ENCODE measurements at places on chromosomes 1 and 21.

GRCh38 chr1:229596925-229597699 is 28.8 kb downstream of the TAF5L start:
- no peak for DNase-seq

DNA sequence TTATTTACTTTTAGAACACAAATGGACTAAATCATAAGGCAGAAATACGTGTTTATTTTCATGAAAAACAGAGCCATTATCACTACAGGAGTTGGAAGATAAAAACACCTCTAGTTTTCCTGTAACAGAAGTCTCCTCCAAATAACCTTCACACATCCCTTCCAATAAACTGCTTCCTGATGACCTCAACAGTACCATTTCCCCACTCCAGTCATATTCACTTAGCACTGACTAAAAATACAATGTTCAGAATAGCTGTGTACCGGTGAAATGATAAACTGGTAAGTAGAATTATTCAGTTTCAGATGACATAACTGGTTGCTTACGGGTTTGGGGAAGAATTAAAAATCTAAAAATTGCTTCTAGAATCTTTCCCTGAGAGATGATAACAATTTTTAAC is 137.9 kb downstream of the DENND1B start:
- DNase-seq: no peak

- DNase-seq: peak; percentile 1
Measured at GRCh38 chr1:46681333-46682034, 9.8 kb downstream of the TEX38 start.

GRCh38 chr1:64516301-64516700 is 46.4 kb downstream of the CACHD1 start:
- no peak for DNase-seq

DNA sequence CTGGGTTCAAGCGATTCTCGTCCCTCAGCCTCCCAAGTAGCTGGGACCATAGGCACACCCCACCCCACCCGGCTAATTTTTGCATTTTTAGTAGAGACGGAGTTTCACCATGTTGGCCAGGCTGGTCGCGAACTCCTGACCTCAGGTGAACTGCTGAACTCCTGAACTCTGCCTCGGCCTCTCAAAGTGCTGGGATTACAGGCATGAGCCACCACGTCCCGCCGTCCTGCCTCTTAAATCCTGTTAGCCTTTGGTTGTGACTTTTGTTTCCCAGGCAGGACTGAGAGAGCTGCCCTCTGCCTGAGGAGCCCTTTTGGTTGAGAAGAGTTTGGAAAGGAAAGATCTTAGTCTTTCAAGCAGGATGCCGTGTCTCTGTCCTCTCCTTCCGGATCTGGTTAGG is 59.3 kb upstream of the C1orf174 start:
- no peak for DNase-seq

- peak; percentile 75 for DNase-seq
Measured at GRCh38 chr1:110524311-110525248, 5.6 kb upstream of the KCNA10 start.

GRCh38 chr1:87495147-87495546 is 166.5 kb downstream of the LMO4 start:
- DNase-seq: no peak

DNA sequence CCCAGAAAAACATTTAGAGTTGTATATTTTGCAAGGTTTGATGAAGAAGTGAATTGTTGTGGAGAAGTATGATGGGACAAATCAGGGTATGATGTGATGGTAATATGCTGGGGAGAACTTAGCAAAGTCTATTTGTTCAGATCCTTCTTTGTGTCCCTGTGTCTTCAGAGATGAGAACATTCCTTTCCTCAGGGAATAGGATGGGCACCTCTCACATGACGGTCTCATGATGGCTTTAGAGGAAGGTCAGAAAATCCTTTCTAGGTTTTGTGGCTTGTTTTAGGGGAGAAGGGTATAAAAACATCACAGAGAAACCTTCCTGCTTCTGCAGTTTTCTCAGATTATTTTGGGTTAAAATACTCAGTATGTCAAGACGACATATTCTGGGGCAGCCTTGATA is 171.3 kb upstream of the NRIP1 start:
- DNase-seq: no peak

- DNase-seq: no peak
Measured at GRCh38 chr1:89221341-89221740, 22.6 kb upstream of the GBP4 start.

DNA sequence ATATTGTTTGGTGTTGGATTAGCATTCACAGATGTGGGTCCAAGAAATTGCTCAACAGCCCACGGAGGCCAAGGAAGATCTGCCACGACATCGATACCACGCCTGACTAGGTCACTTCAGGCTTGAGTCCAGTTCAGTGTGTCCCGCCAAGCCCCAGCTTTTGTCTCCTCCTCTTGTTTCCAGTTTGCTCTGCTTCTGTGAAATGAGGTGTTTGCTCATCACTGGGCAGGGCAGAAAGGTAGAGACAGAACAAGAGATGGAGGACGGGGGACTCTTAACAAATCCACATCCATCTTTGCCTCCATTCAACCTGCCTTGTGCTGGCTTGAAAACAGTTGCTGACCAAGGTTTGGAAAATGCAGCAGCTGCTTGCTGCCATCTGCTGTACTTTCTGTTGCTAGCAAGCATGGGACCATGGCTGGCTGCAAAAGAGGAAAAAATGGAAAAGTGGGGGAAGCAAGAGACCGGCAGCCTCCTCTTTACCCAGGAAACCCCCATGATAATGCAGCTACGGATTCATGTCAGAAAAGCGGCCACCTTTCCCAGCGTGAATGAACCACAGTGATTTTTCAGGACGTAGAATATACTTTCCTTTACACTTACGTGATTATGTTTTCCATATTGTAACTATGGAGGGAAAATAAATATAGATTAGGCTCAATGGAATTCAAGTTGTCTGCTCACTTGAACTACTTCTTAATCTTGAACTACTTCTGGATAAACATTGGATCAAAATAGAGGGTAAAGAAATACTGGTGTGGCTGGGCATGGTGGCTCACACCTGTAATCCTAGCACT is 80.2 kb upstream of the GREM2 start:
- peak; percentile 58 for DNase-seq

GRCh38 chr1:227891223-227891954 is 56.3 kb downstream of the WNT9A start:
- peak; percentile 34 for DNase-seq
